ENCODE measurements at places on chromosomes 2 and 18. TPM values are rescaled to one million over a fixed set of nuclear protein-coding genes. Genes with fewer than 3 reads are reported as not detected.

Gene ZNF892
- 4.0 TPM for total RNA-seq

Gene MYL1
- total RNA-seq = not detected

Gene SCLY
- total RNA-seq = 24.1 TPM

Gene SPP2
- total RNA-seq = not detected

Gene HMSD
- 1.2 TPM for total RNA-seq

Gene CAPN14
- total RNA-seq = 3.3 TPM

Gene CNGA3
- not detected for total RNA-seq

Gene RIT2
- total RNA-seq = not detected

Gene CASP8
- 74.2 TPM for total RNA-seq

Gene UGT1A8
- total RNA-seq = not detected

Gene SUCLG1
- total RNA-seq = 45.9 TPM

Gene BCL11A
- total RNA-seq = 279 TPM

Gene FAM161A
- total RNA-seq = 2.5 TPM

Gene DOCK10
- total RNA-seq = 159 TPM

Gene TFCP2L1
- 0.05 TPM for total RNA-seq

Gene HNMT
- total RNA-seq = not detected

Gene ASAP2
- total RNA-seq = not detected

Gene ERICH2
- total RNA-seq = not detected

Gene C18orf54
- total RNA-seq = 1.9 TPM

Gene EPG5
- total RNA-seq = 34.2 TPM

Gene TUBB8B
- not detected for total RNA-seq

Gene ASPRV1
- 0.56 TPM for total RNA-seq

Gene NOSTRIN
- not detected for total RNA-seq

Gene BOK
- total RNA-seq = 0.10 TPM

Gene BBS5
- total RNA-seq = 2.8 TPM

Gene ADGRF3
- 1.0 TPM for total RNA-seq

Gene TMEM163
- total RNA-seq = 4.4 TPM

Gene SERPINB8
- 20.9 TPM for total RNA-seq

Gene SPOPL
- 36.9 TPM for total RNA-seq
